ENCODE measurements at places on chromosomes 2 and 18.

GRCh38 chr2:132252894-132253264 lies 91.1 kb upstream of the ANKRD30BL start:
- ATAC-seq = no peak

DNA sequence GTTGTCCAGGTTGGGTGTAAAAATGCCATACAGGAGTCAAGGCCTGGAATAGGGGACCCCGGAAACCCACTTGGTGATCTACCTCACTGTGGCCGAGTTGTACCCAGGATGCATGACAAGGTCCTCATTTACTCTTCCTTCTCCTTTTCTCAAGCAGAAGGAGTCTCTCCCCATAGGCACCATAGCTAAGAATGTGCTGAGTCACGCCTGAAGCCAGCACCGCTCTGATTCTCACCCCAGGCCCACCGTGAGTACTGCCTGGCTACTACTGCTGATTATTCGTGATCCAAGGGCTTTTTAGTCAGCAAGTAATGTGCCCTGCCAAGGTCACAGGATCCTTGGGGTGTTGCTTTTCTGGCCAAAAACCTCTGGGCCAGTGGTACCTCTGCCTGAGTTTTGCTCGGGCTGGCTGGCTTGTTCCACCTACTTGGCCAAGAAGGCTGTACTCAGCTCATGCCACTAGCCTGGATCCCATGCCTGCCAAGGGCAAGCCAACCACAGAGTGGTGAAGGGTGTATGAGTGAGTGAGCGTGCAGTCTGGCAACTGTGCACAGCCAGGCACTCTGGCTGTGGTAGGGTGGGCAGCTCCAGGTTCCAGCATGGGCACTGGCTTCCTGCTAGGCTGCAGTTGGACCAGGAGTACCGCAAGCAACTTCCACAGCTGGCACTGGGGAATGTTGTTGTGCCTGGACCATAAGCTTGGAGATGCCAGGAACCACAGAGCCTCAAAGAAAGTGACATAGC lies 650.1 kb upstream of the VRK2 start:
- no peak for ATAC-seq

GRCh38 chr2:159867567-159868361 lies 69.8 kb upstream of the CD302 start:
- no peak for ATAC-seq

DNA sequence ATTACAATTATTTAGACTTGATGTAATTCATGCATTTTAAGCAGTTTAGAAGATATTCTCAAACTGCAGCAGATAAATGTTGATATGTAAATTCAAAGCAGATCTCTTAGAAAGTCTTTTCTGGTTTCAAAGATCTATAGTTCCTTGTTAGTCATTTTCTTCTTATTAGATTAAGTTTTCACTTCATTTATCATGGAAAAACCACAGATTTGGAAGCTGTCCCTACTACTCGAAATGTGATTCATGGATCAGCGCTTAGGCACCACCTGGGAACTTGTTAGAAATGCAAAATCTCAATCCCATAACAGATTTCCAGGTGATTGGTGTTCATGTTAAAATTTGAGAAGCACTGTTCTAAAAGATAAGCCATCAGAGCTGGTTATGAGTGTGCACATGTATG lies 92.8 kb upstream of the CDH2 start:
- no peak for ATAC-seq

DNA sequence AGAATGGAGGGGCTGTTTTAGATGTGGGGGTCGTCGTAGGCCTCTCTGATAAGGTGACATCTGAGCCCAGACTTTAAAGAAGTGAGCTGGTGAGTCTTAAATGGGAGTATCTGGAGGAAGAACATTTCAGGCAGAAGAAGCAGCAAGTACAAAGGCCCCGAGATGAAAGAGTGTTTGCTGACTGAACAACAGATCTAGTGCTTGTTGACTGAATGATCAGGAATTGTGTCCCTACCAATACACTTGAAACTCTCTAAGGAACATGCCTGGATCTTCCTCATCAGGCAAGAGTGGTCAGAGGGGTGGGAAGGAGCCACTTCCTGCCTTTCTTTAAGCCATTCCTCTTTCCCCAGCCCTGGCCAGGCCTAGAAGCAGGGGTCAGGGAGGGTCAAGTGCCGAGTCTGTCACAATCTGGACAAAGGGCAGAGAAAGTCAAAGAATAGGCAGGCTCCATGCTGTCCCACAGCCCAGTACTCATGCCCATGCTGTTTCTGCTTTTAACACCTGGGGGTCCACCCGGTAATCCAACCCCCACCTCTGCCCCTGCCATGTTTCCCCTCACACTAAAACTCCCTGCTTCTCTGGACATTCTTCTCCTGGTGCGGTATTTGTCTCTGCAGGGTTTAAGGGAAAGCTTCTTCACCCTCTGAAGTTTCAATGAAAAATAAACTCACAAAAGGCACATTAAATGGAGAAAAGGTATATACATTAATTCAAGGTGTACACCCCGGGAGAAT lies 3.0 kb upstream of the TMEM37 start:
- peak; percentile 23 for ATAC-seq

DNA sequence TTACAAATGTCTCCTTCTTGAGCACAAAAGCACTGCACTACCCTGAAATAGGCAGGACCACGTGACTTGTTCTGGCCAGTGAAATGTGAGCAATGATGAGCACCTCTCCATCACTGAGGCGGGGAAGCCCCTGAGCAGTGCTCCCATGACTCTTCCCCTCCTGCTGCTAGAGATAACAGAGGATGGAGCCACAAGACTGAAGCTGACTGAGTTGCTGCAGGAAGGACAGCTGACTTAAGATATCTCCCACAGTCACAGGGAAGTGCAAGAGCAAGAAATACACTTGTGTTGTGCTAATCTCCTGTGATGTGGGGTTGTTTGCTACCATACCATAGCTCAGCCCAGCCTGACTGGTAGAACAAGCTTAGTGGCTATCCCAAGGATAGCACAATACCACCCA lies 38.7 kb downstream of the STK39 start:
- ATAC-seq = no peak

DNA sequence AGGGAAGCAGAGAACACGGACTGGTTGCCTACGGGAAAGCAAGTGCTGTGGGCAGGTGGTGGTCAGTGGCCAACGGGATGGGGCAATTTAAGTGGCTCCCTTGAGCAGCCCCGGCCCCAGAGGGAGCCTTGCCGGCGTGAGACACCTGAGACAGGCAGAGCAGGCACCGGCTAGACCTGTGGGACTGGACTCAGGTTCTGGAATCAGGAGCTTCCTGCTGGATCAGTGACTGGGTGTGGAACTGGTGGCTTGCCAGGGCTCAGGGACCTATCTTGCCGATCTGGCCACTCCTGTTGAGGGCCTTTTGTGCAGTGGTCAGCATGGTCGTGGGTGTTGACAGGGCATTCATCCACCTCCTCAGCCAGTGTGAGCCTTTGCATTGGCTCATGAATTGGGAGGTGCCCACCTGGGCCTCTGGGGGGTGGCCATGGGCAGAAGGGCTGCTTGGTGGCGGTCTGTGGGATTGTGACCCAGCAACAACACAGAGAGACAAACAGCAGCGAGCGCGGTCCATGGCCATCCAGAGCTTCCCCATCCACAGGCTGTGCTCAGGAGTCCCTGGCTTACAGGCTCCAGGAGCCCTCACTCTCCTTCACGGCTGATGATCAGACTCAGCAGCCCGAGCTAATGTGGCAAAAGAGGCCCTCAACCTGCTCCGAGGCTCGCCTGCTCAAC lies 85.4 kb upstream of the ZNF516 start:
- ATAC-seq = no peak

- ATAC-seq = no peak
Measured at GRCh38 chr2:129319422-129319717, 660.1 kb upstream of the RAB6C start.

DNA sequence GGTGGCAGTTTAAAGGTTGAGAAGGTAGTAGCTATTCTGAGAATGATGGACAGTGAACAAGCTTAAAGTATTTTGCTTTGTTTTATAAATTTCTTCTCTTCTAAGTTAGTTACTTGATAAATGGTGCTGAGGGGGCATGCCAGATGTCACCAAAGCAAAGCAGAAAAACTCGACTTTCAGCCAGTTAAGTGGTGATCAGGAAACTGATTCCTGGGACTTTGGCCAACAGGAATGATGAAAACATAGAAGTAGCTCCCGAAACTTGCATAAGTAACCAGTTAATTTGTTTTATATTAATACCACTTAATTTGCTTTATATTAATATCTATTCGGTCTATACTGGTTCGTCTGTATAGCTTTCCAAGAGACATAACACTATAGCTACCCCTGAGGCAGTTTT lies 82.6 kb downstream of the FANCL start:
- no peak for ATAC-seq

GRCh38 chr2:168465594-168465993 lies 9.5 kb downstream of the CERS6 start:
- no peak for ATAC-seq

DNA sequence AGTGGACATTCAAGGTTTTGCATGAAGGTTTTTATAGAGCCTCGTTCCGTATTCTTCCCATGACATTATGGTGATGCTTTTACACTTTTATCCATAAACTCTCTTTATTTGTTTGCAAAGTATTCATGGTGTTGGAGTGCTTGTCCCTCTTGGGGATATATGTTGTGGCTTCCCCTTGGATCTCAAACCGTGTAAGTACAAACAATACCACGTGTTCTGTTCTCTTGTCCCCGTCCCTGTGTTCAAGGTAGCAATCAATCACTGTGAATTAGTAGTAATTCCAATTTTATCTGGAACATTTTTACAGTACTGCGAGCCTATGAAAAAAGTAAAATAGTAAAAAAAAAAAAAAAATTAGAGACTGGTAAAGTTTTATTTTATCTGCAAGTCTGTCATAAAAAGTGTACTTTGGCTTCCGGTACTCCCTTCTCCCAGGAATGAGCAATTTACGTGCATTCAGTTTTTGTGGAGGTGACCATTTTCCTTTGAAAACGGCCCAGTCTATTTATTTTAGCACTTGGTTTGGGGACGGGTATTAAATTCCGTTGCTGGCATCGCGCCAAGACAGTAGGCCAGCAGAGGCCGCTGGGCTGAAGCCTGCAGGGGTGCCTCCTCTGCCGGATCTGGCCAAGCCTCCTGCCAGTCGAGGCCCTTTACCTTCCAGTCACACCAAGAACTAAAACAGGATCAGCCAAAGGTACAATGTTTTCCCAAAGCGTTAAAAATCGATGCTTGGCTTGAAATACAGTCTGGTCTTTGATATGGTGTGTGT lies 175.7 kb downstream of the SOCS6 start:
- no peak for ATAC-seq

- no peak for ATAC-seq
Measured at GRCh38 chr2:25257931-25258846, 83.5 kb downstream of the DNMT3A start.

- ATAC-seq = no peak
Measured at GRCh38 chr2:241111440-241111805, 9.3 kb upstream of the MTERF4 start.

GRCh38 chr18:21703241-21703820 lies 1.2 kb downstream of the ABHD3 start:
- no peak for ATAC-seq

- ATAC-seq = no peak
Measured at GRCh38 chr18:73296686-73297085, 428.9 kb upstream of the NETO1 start.

DNA sequence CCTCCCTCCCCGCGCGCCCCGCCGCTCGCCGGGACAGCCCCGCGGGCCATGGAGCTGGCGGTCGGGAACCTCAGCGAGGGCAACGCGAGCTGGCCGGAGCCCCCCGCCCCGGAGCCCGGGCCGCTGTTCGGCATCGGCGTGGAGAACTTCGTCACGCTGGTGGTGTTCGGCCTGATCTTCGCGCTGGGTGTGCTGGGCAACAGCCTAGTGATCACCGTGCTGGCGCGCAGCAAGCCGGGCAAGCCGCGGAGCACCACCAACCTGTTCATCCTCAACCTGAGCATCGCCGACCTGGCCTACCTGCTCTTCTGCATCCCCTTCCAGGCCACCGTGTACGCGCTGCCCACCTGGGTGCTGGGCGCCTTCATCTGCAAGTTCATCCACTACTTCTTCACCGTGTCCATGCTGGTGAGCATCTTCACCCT lies 865 bp downstream of the GALR1 start:
- ATAC-seq = no peak

- ATAC-seq = no peak
Measured at GRCh38 chr18:51522821-51523220, 325.3 kb upstream of the MEX3C start.

DNA sequence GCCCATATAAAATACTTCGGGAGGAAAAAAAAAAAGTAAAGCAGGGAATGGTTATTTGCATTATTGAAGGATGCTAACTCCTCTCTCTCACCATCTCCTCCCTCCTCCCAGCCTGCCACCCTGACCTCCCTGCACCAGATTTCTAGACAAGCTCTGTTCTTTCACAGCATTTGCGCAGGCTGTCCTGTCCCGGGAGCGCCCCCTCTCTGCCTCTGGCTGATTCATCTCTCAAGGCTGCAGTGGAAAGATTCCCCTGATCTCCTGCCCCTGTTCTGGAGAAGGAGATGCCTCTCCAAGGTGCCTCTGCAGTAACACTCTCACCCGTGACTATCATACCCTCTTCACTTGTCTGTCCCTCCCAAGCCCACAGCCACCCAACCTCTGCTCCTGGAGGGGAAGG lies 38.5 kb downstream of the COL4A4 start:
- no peak for ATAC-seq

DNA sequence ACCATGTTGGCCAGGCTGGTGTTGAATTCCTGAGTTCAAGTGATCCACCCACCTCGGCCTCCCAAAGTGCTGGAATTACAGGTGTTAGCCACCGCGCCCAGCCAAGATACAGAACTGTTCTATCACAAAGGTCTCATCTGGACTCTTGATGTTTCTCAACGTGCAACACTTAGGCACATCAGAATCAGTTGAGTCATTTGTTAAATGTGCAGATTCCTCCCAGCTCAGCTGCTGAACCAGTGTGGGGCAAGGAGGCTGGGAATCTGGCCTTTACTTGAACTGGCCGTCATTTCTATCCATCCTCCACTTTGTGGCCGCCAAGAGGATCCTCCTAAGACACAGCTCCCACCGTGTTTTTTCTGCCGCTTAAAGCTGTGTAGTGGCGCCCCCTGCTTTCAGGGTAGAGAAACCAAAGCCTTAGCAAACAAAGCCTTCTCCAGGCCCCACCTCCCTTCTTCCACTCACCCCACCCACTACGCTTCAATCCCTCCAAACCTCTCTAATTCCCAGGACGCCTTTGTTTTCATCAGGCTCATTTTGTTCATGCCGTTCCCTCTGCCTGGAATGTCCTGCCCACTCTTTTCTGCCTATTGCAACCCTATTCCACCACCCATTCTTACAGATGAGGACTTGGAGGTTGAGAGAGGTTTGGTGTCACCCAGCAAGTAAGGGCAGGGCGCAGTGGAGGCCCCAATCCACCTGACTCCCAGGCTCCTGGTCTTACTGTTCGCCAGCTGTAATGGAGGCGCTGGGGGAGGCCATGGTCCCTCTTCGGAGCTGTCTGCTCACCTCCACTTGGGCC lies 776 bp upstream of the SPEG start:
- peak; percentile 83 for ATAC-seq

- no peak for ATAC-seq
Measured at GRCh38 chr2:6072768-6073167, 380.6 kb downstream of the SOX11 start.

All from gastroesophageal sphincter (tissue), 4 donors.